ENCODE measurements at places on chromosomes 3 and 15.
A peak's percentile ranks its signal among the peaks of the same experiment; 100 is the strongest.

- DNase-seq: no peak
Measured at GRCh38 chr3:93923006-93923405, 50.7 kb downstream of the PROS1 start.

DNA sequence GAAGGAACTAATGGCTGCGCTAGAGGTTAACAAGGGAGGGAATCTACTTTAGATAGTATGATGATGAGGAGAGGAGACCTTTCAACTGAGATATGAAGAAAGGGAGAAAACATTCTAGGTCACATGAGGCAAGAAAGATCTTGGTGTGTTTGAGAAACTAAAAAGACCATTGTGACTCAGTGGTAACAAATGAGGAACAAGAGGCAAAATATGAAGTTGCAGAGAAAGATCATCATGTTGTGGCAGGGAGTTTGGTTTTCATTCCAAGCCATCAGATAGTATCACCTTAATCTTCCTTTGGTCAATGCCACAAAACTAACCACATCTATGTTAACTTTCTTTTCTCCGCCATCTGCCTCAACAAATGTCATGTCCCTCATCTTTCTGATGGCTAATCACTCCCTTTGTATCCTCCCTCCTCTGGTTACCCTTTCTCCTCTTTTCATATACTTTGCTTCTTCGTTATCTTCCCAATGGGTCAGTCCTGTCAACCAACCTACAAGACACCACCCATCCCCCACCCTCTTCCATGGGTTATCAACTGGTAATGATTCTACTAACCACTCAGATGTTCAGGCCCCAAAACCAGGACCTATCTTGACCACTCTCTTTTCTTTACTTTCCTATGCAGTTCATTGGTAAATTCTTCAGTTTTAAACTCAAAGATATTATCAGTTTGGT is 2.4 kb upstream of the PDCD6IP start:
- no peak for DNase-seq

DNA sequence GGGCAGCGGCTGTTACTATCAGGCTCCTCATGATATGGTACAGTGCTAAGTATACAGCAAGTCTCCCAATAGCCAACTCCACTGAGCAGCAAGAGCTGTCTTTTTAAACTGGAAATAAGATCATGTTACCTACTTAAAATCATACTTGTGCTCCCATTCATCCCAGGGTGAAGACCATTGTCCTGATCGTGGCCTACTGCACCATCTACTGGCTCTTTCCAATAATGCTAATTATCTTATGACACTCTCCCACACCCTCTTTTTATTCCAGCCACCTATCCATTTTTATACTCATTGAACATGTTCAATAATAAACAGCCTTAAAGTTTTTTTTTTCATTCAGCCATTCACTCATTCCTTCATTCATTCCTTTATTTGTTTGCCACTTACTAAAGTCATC is 117.7 kb downstream of the GBE1 start:
- no peak for DNase-seq

DNA sequence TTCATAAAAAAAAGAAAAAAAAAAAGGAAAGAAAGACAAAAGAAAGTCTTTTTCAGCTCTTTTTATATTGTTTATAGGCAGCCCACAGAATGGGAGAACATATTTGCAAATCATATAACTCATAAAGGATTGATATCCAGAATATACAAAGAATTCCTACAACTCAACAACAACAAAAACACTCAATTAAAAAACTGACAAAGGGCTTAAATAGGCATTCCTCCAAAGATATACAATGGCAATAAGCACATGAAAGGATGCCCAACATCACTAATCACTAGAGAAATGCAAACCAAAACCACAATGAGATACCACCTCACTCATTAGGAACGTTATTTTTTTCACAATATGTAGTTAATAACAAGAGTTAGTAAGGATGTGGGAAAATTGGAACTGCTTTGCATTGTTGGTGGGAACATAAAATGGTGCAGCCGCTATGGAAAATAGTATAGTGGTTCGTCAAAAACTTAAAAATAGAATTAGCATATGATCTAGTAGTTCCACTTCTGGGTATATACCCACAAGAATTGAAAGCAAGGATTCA is 54.2 kb upstream of the CMTM8 start:
- DNase-seq: peak; percentile 30

DNA sequence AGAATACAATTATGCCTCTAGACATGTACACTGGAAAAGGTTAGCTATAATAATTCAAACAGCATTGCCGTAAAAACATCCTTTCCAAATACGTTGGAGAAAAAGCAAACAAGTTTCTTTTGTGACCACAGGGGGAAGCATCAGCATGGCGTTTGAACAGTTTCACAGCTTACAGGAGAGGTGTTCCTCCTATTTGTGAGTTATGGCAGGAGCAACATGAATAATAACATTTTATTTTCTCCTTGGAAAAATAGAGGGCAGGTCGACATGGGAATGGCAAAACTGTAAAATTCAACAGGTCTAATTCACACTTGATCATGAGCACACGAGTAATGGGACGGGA is 39.7 kb upstream of the GADL1 start:
- DNase-seq: no peak
